ENCODE measurements at places on chromosomes 5 and 9.
A peak's percentile ranks its signal among the peaks of the same experiment; 100 is the strongest.

GRCh38 chr5:170277867-170278281, 19.7 kb downstream of the LCP2 start:
- no peak for DNase-seq

GRCh38 chr9:28927691-28928090, 1354.4 kb upstream of the C9orf72 start:
- DNase-seq: no peak

DNA sequence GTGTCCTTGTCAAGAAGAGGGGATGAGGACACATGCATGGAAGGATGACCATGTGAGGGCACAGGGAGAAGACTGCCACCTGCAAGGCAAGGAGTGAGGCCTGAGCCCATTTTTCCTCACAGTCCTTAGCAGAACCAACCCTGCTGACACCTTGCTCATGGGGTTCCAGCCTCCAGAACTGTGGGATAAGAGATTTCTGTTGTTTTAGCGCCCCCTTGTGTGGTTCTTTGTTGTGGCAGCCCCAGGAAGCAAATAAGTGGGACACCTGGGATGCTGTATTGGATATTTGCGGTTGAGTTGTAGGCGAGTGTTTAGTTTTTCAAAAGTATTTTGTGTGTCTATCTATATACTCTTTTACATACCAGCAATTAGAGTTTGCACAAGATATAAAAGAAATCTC, 206.4 kb downstream of the NXNL2 start:
- no peak for DNase-seq

DNA sequence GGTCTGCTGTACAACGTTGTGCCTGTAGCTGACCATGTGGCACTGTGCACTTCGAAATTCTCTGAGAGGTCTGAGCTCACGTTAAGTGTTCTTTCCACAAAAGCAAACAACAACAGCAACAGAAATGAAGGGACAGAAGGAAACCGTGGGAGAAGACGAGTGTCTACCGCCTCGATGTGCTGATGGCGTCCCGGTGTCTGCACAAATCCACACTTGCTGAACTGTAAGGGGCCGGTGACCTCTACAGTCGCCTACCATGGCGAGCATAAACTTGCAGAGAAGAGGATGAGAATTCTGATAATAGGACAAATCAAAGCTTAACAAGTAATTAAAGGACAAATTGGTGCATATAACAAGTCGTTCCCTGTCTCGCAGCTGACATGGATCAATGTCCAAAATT, 114.0 kb downstream of the ADAMTS2 start:
- no peak for DNase-seq

DNA sequence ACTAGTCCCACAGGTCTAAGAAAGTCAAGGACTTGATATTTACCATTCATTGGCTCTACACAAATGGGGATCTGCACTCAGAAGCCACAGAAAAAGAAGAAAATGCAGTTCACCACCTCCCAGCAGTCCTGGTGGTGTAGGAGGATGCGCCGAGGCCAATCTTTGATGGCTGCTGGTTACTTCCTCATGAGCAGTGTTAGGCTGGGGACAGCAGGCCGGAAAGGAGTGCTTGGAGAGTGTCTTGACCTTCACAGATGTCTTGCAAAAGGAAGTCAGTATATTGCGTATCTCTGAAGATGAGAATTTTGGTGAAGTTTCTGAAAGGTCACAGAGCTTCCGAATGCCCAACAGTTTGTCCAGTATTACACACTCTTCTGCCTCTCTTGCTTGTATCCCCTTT, 597.0 kb downstream of the EBF1 start:
- no peak for DNase-seq

DNA sequence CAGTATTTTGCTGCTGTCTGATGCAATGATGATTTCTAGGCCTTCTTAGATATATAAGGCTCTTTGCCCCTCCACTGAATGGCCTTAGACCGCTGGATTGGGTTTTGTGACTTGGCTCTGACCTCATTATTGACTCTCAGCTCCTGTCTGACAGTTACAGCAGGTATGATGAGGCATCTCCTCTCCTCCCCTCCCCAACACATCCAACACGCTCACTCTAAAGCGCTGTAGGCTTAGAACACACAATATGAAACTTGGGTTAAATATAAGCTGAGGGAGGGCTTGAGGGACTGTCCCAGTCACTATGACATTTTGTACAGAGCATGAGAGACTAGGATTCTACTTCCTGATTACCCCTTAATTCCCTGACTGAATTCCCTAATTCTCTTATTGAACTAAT, 18.8 kb upstream of the CER1 start:
- DNase-seq: no peak

DNA sequence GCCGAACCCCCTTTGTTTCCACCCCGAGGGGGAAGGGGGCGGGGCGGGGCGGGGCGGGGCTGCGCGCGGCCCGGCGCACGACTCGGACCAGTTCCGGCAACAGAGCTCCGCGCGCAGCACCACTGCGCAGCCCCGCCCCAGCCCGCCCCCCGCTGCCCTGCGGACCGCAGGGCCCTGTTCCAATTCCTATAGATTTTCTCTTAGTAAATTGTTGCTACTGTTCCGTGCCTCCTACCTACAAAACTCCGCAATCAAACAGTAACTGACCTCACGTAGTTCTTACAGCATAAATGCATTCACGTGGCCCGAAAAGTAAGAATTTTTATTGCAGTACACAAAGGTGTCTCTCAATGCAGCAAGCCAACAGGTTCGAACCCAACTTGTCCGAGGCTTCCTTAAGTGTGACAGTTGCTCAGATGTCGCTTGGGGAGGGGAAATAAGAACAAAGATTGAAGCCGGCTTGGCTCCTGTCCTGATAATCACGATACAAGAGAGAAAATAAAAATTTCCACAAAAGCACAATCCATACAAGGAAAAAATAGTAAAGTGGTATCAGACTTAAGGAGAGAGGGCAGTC, 1.2 kb upstream of the RNF38 start:
- peak; percentile 69 for DNase-seq

- DNase-seq: no peak
Measured at GRCh38 chr5:143142596-143143435, 260.7 kb downstream of the NR3C1 start.

DNA sequence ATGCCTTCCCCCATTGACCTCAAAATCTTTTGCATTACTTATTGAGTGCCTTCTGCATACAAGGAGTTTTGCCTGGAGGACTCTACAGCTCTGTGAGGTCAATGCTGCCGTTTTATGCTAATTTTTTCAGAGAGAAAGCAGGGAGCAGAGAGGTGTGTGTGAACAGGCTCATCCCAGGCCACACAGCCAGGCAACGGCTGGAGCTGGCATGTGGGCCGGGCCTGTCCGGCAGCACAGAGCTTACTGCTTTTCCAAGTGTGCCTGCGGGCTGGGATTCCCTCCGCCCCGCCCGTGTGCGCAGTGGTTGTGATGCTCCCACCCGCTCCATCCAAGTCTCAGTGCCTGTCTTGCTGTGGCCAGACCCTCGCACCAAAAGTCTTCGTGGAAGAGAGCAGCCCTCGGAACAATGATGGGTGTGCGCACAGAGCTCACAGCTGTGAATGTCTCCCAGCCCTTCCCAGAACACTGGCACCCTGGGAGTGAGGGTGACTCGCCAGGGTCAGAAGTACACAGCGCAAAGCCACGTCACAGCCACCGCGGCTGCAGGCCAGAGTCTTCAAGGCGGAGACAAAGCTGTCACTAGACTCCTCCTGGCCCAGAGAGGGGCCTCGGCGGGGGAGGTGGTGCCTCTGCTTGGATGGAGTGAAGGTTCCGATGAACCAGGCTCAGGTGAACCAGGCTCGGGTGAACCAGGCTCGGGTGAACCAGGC, 82.8 kb downstream of the COL5A1 start:
- DNase-seq: no peak

DNA sequence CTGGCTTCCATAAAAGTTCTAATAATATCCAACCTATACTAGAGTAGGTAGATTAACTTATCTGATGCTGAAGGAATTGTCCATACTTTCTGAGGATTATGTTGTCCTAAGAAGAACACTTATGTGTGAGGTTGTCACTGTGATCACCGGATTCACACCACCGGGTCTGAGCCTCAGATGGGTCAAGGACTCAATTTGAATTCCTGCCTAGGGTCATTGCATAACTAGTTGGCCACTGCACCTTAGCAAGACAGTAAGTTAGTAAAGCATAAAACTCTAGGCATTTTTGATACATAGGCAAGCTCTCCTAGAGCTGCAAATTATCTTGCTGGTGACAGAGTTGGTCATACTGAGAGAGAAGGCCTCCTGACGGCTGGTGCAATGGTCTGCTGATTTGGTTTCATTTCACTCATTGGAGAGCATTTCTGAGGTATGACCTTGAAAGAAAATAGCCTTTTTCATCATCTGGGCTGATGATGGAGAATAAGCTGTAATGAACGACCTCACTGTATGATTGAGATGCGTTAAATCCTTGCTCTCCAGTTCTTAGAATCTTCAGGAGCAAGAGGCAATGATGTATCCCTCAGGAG, 72.0 kb upstream of the CKMT2 start:
- no peak for DNase-seq

DNA sequence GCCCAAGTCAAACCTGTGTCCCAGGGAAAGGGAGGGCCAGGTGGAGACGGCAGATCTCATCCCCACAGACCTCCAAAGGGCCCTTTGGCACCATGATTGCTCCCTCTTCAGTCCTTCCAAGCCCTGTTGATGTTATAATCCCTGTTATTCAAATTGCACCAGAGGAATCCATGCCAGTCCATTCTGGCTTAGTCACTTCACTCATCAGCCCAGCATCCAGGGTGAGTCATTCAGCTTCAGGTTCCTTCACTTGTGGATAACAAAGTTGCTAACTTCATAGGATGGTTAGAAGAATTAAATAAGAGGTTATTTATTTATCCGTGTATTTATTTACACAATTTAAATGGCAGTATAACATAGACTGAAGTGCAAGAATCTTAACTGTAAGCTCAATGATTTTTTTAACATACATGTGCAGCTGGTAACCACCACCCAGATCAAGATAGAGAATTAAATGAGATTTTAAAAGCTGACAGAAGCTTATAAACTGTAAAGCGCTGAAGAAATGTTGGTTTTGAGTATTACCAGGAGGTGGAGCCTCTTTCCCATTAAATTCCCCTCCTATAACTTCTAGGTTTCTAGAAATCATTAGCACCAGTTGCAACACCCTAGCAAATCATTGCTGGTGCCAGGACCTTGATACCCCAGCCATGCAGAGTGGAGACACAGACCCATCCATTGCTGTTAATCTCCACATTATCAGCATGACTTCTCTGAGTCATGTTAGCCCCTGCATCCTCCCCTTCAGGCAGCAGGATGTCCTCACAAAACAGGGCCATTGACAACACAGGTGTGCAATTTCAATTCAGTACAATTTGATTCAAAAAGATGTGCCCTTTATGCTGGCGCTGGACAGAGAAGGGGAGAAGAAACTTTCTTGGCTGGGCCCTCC, 77.4 kb downstream of the SEC61B start:
- no peak for DNase-seq

DNA sequence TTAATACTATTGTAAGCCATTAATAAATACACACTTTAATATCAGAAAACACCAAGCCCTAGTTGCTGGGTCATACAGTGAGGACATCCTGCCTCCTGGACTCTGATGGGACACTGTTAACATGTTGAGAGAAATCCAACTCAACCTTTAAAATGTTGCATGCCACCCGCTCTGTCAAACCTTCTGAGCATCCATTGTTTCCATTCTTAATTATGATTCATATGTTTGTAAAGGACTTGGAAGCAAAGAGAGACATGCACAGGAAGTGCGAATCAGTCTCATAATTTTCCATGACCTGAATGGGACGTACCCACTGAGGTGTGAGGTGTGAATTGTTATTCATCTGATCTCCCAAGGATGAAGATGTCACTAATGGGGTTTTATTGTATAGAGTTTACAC, 186.4 kb downstream of the CAAP1 start:
- no peak for DNase-seq

GRCh38 chr5:40823459-40823858, 11.6 kb downstream of the RPL37 start:
- no peak for DNase-seq

DNA sequence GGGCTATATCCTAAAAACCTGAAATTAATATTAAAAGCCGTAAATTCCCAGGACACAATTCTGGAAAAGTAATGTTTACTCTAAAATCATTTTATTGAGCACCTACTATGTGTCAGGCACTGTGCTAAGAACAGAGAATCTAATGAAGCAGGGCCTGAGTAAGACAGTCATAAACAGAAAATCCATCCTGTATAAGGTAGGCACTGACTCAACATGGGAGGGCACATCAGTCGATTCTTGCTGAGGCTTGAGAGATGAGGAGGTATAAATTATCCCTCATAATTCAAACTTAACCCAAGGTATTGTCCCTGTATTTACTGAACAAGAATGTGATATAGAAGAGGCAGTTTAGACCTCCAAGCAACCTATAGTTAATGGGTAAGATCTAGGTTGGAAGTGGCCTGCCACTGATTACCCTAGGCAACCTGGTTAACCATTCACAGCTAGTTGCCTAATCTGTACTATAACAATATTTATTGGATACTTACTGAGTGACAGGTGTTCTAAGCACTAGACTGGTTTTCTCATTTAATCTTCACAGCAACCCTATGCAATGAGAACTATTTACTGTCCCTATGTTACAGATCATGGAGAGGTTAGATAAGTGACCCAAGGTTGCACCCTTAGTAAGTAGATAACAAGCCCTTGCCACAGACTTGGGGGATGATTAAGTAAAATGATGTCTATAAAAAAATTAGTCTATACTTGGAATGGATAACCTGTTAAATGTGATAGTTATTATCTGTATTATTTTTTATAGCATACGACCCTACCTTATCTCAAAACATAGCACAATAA, 317.7 kb downstream of the PDE4D start:
- DNase-seq: no peak

GRCh38 chr9:35664531-35665470, at the start of gene ARHGEF39:
Gene ARHGEF39, minus strand, starts transcription at chr9:35665195. Its CDS starts 26 bp downstream, at chr9:35665169.
- peak; percentile 41 for DNase-seq

DNA sequence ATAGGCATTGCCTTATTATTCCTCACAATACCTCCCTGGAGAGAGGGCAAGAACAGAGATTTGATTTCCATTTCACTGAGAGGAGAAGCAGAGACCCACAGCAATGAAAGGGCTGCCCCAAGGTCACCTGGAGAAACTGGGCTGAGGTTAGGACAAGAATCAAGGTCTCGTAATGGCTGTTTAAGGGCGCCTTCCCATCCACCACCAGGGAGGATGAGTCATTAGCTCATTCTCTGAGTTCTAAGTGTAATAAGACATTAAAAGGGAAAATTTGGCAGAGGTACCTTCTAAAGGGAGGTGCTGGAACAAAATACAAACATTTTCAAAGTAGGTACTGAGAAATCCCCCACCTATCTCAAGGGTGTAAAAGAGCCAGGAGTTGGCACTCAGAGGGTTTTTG, 52.6 kb upstream of the TCERG1 start:
- no peak for DNase-seq

DNA sequence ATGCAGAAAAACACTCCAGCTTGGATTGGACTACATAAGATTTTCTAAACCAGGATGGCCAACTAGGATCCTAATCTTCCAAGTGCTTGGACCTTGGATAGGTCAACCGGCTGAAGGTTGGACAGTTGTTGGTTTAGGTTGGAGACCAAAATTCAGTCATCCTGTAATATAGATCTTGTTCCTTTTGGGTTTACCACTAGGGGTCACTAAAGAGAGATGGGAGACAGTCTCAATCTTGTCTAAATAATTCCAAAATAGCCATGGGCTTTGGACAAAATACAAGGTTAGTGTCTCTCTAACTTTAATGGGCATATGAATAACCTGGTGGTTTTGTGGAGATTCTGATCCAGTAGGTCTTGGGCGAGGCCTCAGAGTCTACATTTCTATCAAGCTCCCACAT, 148.7 kb upstream of the ERCC6L2 start:
- no peak for DNase-seq
